Left lobe of liver (tissue), 2 donors: ENCODE measurements at places on chromosomes 5 and 9.

- DNase-seq = no peak
Observed at GRCh38 chr5:68270399-68270975, 54.9 kb downstream of the PIK3R1 start.

DNA sequence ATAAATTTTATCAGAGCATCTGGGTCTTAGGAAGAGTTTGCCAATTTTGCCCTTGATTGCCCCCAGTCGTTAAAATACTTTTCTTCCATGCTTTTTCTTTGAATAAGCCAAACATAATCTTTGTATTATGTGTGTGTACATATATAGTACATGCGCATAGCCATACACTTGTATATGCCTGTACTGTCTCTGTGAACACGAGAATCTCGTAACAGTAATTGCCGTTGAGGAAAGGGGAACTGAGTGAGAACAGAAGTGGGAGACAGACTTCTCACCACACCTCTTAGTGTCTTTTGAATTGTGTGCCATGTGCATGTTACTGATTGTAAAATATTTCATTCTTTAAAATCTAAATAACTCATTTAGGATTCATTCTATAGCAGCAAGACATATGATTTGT is 79.6 kb upstream of the GRHPR start:
- DNase-seq = no peak

DNA sequence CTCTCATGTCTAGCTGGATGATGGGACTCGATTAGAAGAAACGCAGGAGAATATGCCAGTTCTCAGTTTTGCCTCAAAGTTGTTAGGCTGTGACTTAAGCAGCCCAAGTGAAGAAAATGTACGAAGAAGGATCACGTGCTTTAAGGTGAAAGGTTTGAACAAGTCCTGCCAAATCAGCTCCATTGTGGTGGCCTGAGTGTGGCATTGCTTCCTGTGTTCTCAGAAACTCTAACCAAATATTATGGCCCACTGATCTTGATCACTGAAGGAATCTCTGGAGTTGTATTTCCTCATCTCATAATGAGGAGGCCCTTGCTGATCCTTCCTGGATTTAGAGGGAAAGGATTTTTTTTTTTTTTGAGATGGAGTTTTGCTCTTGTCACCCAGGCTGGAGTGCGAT is 44.0 kb downstream of the OTULIN start:
- DNase-seq = no peak

DNA sequence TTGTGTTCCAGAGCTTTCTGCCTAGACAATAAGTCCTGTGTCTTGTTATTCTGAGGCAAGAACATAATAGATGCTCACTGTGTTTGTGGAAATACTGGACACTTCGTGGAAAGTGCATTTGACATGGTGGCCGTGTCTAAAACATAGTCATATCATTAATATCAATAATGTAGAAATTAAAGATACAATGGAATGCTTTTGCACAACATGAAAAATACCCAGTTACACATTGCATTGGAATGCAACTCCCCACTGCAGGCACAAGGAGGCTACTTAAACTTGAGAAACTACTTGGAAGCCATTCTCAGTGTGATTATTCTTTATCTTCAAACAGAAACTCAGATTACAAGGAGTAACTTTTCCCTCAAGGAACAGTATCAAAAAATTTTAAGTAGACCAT is 145.3 kb upstream of the ZNF462 start:
- DNase-seq = no peak

- DNase-seq = no peak
Observed at GRCh38 chr5:1889321-1890065, 6.8 kb upstream of the IRX4 start.

GRCh38 chr9:136086951-136087740 is 7.9 kb downstream of the NACC2 start:
- DNase-seq = no peak

DNA sequence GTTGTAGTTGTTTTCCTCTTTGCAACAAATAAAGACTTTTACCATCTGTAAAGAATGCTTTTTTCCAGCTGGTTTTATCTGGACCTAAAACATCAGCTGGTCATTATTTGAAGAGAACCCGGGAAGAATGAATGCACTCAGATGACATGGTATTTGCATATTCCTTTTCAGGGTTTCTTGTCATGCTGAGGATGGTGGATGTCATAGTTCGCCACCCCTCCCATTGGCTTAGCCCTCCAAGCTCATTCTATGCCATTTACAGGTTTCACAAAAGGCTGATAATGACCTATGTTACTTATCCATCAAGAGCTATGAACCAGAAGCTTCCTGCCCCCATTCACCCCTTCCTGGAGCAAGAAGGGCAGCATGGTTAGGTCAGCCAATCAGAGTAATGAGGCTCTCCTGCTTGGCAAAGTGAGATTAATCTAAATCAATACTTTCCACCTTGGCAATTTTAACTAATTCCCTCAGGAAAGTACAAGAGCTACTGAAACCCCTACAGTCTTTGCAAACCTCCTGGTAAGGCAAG is 440.5 kb upstream of the TLE4 start:
- no peak for DNase-seq

GRCh38 chr5:56737002-56737621 is 78.2 kb upstream of the MAP3K1 start:
- no peak for DNase-seq

- no peak for DNase-seq
Observed at GRCh38 chr9:69549310-69550202, 122.6 kb downstream of the APBA1 start.
